Renal cortex interstitium (tissue), 15 donors: ENCODE measurements at places on chromosomes 1 and 21. TPM values are rescaled to one million over a fixed set of nuclear protein-coding genes. Genes with fewer than 3 reads are reported as not detected.

GRCh38 chr21:46054451-46054881, 43.4 kb upstream of the COL6A2 start:
- DNase-seq, result no peak

The SPATA6 gene
- polyA plus RNA-seq, result 14.5 TPM

- DNase-seq, result no peak
These were observed 25.3 kb downstream of the SPATA46 start for GRCh38 chr1:162351246-162351842.

- no peak for DNase-seq
These were observed 64.9 kb downstream of the ACOT7 start for GRCh38 chr1:6328696-6329095.

GRCh38 chr1:165225062-165225461, 131.5 kb downstream of the LMX1A start:
- no peak for DNase-seq

DNA sequence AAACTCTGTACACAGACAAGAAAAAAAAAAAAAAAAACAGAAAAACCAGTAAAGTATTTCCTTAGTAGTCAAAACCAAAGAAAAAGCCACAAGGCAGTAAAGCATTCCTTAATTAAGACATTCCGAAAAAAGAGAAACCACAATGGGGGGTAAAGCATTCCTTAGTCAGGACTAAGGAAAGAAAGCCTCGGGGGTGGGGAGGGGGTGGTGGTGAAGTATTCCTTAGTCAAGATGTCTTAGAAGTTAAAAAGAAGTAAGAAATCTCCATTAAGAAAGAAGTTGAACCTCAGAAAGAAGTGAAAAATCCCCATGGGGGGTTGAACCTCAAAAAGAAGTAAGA, 28.2 kb upstream of the FMO1 start:
- no peak for DNase-seq

- no peak for DNase-seq
These were observed 123.9 kb upstream of the KRTAP19-8 start for GRCh38 chr21:31162079-31162699.

The FAM167B gene
- 13.3 TPM for polyA plus RNA-seq

- DNase-seq, result no peak
These were observed 223.3 kb downstream of the PTPRU start for GRCh38 chr1:29459620-29459945.

DNA sequence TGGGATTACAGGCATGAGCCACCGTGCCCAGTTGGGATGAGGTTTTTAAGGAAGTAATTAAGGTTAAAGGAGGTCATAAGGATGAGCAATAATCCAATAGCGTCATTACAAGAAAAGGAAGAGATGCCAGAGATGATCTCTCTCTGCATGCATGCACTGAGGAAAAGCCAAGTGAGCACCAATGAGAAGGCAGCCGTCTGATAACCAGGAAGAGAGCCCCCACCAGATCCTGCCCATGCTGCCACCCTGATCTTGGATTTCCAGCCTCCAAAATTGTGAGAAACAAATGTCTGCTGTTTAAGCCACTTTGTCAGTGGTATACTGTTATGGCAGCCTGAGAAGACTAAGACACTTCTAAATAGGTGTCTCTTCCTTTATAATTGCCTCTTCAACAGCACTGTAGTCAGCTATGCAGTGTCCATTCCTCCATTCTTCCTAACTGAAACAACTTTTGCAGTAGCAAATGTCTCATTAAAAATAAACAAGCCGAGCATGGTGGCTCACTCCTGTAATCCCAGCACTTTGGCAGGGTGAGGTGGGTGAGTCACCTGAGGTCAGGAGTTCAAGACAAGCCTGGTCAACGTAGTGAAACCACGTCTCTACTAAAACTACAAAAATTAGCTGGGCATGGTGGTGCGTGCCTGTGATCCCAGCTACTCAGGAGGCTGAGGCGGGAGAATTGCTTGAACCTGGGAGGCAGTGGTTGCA, 216.2 kb upstream of the RUNX1 start:
- DNase-seq, result no peak

The CD1B gene
- not detected for polyA plus RNA-seq

The NDC1 gene
- 28.7 TPM for polyA plus RNA-seq
